A549 treated with GW870086 at 1 μM for 4 hours (cell line): ENCODE measurements at places on chromosomes 5 and 9. TPM values are rescaled to one million over a fixed set of nuclear protein-coding genes. Genes with fewer than 3 reads are reported as not detected.

The ETF1 gene
- total RNA-seq, result 126 to 138 TPM (median 132 TPM) in 5 replicates

The LURAP1L gene
- total RNA-seq, result 23.6 to 33.9 TPM (median 32.4 TPM) in 5 replicates

The KIF4B gene
- 0.06 TPM in 1 of 5 replicates, not detected in the others for total RNA-seq

The ZCCHC7 gene
- total RNA-seq, result 8.1 to 13.3 TPM (median 12.1 TPM) in 5 replicates

The GABRP gene
- total RNA-seq, result not detected in 5 replicates

The ECSCR gene
- total RNA-seq, result 0.29 TPM in 1 of 5 replicates, not detected in the others

The SPINK4 gene
- not detected in 5 replicates for total RNA-seq

The FOCAD gene
- total RNA-seq, result 12.8 to 17.7 TPM (median 16.4 TPM) in 5 replicates

The CYSRT1 gene
- 3.6 to 5.2 TPM (median 4.2 TPM) in 5 replicates for total RNA-seq

The IRX4 gene
- total RNA-seq, result 0.25 to 0.53 TPM (median 0.45 TPM) in 5 replicates

The TCF7 gene
- total RNA-seq, result 9.9 to 12.3 TPM (median 11.3 TPM) in 5 replicates

The NDOR1 gene
- total RNA-seq, result 11.7 to 17.1 TPM (median 16.5 TPM) in 5 replicates

The CCDC192 gene
- total RNA-seq, result not detected in 5 replicates

The TPM2 gene
- 629 to 695 TPM (median 677 TPM) in 5 replicates for total RNA-seq

The FBP2 gene
- not detected in 5 replicates for total RNA-seq

The PNPLA7 gene
- total RNA-seq, result 0.45 to 1.0 TPM (median 0.69 TPM) in 5 replicates

The CAMK2A gene
- 0.64 to 0.97 TPM (median 0.89 TPM) in 5 replicates for total RNA-seq

The PTPN3 gene
- 16.0 to 21.4 TPM (median 18.5 TPM) in 5 replicates for total RNA-seq

The CD14 gene
- total RNA-seq, result 3.0 to 4.8 TPM (median 4.6 TPM) in 5 replicates

The CCL27 gene
- 0.19 TPM in 1 of 5 replicates, not detected in the others for total RNA-seq

The SOHLH1 gene
- 0.10 TPM in 1 of 5 replicates, not detected in the others for total RNA-seq

The MVB12B gene
- total RNA-seq, result 5.8 to 8.2 TPM (median 7.6 TPM) in 5 replicates

The BHMT2 gene
- total RNA-seq, result not detected in 5 replicates

The PCDHGA10 gene
- total RNA-seq, result 0.02 TPM in 1 of 5 replicates, not detected in the others

The PRSS3 gene
- 12.8 to 18.7 TPM (median 14.2 TPM) in 5 replicates for total RNA-seq

The PCDHGB7 gene
- total RNA-seq, result 0.03 to 0.06 TPM in 2 of 5 replicates, not detected in the others
